ENCODE measurements at places on chromosomes 6 and 20.

GRCh38 chr20:52049001-52049731, 142.4 kb downstream of the ZFP64 start:
- DNase-seq, result no peak

DNA sequence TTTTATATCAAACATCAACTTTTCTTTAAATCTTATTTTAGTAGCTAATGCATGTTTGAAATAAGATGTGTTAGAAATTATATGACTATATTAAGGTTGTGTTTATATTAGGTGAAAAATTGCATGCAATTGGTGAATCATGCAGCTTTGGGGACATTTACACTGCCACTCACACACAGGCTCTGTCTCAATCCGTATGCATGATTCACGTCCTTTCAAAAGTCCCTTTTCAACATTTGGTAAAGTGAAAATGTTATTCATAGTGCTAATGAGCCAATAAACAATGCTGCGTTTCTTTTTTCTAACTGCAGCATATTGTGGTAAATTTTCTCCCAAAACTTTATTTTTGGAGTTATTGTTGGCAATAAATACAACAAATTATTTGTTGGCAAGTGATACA, 198.0 kb downstream of the FUT9 start:
- DNase-seq, result no peak

- DNase-seq, result peak; percentile 17
Observed at GRCh38 chr20:64232794-64233193, 22.8 kb upstream of the PCMTD2 start.

GRCh38 chr6:140671926-140672325, 1297.5 kb upstream of the CITED2 start:
- no peak for DNase-seq

- DNase-seq, result no peak
Observed at GRCh38 chr6:108741331-108741989, 106.8 kb upstream of the ARMC2 start.

- no peak for DNase-seq
Observed at GRCh38 chr6:35969646-35970045, 48.7 kb upstream of the SRPK1 start.

GRCh38 chr6:48474136-48474535, 363.1 kb upstream of the PTCHD4 start:
- no peak for DNase-seq

- DNase-seq, result peak; percentile 0
Observed at GRCh38 chr6:99822741-99823512, 171.1 kb downstream of the MCHR2 start.

GRCh38 chr6:168827586-168827871, 386.5 kb downstream of the SMOC2 start:
- no peak for DNase-seq

GRCh38 chr6:24931718-24932691, 3.8 kb downstream of the RIPOR2 start:
- no peak for DNase-seq

- DNase-seq, result peak; percentile 34
Observed at GRCh38 chr20:62860391-62860923, 1.2 kb downstream of the TCFL5 start.

- no peak for DNase-seq
Observed at GRCh38 chr6:21845018-21845417, 251.5 kb downstream of the SOX4 start.

DNA sequence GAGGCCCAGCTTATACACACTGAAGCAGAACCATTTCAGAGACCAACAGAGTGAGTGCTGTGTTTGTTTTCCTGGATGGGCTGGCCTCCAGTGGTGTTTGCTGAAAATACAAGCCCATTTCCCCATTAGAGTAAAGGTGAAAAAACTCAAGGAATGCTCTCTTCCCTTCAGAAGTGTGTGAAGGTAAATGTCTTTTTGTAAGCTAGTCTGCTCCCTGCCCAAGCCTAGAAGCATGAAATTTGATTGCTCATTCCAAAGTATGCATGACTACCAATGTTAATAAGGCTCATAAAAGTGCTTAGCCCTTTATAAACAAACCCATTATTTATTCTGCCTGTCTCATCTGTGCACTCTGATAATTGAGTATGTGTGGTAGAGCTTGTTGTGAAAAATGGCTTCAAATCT, 59.1 kb downstream of the ADGRF1 start:
- DNase-seq, result no peak

DNA sequence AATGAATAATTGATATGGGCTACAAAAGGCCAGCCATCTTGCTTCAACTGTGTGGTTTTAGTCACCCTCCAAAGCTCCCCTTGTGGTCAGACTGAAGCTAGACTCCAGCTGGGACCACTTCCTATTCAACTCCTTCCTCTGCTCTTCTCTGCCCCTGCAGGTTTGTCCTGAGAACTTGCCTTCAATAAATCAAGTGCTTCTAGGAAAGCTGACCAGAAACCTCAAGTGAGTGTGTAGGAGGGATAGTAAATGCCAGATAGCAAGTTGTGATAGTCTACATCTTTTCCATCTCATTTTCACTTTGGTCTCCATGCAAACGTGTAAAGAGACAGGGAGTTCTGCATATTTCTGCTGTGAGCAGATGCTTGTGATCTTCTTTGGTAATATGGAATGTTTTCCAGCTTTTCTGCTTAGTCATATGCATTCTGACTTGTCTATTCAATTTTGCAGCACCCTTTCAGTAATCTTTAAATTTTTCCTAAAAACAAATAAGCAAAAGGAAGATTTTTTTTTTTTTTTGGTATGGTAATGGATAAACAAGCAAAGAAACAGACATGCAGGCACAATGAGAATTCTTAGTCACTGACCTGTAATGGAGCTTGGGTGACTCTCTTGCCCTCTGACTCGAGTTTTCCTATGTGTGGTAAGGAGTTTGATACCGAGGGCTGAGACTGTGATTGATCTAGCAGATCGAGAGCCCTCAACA, 201.3 kb upstream of the BTBD3 start:
- DNase-seq, result peak; percentile 22

GRCh38 chr6:156710479-156710878, 66.7 kb upstream of the ARID1B start:
- DNase-seq, result no peak

GRCh38 chr6:92967362-92967761, 452.0 kb downstream of the EPHA7 start:
- DNase-seq, result no peak

DNA sequence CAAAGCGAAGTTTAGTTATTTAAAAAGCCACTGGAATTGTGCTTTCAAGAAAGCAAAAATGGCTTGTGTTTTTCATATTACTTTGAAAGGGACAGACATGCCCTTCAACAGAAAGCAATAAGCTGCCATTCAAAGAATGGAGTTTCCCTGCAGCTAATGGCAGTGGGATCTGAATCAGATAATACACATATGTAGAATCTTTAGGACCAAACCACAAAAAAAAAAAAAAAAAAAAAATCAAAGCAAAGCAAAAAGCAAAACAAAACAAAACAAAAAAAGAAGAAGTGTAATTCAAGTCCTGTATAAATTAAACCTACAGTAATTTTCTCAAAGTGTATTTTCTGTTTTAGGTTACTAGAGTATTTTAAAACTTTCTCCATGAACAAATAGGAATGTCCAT, 63.6 kb upstream of the ZNF217 start:
- DNase-seq, result no peak

DNA sequence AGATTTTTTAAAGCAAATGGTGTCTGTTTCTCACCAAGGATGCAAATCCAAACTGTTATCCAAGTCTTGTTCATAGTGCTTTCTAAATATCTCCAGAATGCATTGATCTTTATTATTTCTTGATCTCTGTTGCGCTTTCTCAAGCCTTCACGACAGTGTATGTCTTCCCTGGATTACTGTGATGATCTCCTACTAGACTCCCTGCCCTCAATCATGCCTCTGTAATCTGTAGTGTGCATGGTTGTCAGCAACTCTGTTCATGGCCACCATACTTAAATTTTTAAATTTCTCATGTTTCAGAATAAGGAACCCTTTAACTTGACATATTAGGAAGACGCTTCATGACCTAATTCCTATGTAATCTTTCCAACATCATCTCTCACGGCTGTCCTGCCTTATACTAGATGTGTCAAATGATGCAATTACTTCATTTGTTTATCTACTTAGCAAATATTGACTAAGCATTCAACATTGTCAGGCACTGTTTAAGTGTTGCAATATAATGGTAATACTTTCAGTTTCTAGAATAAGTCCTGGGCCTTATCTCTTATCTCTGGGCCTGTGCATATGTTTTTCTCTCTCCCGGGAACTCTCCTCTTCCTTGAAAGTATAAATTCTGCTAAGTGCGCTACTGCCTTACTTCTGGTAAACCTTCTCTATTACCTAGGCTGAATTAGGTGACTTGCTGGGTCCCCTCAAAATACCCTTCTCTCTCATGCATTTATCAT, 25.6 kb upstream of the AHI1 start:
- DNase-seq, result no peak

DNA sequence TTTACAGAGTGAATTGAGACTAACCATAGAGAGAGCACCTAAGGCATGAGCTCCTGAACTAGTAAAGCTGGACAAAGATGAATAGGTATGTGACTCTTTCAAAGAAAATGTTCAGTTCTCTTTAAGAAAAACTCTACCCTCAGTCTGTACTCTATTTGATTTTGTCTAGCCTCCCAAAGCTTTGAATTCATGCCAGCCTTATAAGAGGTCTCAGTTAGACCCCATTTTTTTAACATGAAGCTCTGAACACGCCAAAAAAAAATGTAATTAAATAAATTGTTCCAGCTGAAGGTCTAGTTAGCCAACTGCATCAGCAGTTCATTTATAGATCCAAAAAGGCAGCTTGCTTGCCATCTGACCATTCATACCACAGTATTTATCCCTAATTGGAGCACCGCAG, 71.6 kb downstream of the COL9A1 start:
- no peak for DNase-seq

DNA sequence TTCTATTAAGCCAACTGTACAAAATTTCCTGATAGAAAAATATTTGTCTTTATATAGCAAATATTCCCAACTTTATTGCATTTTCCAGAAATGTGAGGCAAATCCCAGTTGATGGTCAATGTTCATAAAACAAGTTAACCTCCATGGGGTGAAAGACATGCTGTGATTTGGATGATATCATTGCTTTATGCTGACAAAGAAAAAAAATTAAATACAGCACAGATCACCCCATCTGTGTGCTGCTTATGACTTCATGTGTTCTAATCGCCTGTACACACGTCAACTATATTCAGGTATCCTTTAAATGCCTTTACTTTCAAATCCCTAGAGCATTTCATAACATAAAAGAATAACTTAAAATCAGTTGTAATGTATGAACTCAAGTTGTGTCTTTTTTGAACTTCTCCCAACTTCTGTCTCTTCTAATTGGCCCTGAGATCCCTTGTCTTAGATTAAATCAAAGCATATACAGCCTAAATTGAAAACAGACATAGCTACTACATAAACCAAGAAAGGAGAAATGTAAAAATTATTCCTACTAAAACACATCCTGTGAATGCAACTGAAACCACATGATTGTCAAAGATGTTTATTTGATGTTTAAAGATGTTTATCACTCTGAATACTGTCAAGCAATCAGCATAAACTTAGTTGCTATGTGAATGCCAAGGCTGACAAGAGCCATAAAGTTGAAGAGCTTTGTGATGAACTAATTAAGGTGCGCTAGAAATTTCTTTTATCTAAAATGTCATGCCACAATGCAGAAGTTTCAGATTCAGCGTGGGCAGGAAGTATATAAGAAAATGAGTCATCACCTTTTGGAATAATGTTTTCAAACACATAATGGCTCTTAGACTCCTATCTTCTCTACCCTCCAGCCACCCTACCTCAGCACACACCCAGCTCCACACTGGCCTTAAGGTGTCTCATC, 68.7 kb downstream of the FILIP1 start:
- DNase-seq, result no peak

GRCh38 chr6:116314218-116314617, 34.5 kb upstream of the TSPYL1 start:
- DNase-seq, result no peak

- no peak for DNase-seq
Observed at GRCh38 chr6:162712694-162713093, 14.9 kb downstream of the PRKN start.

GRCh38 chr6:118203545-118203944, 296.5 kb downstream of the SLC35F1 start:
- no peak for DNase-seq

DNA sequence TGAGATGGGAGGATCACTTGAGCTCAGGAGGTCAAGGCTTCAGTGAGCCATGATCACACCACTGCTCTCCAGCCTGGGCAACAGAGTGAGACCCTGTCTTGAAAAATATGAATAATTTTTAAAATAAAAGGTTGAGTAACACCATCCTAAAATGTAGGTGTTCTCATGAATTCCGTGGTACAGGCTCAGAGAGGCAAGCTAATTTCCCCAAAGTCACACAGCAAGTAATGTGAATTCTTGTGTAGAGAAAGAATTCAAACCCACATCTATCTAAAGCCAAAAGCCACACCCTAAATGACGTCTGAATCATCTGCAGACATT, 80.5 kb downstream of the ZNF217 start:
- DNase-seq, result no peak

GRCh38 chr6:3490625-3490980, 33.8 kb upstream of the SLC22A23 start:
- DNase-seq, result no peak

DNA sequence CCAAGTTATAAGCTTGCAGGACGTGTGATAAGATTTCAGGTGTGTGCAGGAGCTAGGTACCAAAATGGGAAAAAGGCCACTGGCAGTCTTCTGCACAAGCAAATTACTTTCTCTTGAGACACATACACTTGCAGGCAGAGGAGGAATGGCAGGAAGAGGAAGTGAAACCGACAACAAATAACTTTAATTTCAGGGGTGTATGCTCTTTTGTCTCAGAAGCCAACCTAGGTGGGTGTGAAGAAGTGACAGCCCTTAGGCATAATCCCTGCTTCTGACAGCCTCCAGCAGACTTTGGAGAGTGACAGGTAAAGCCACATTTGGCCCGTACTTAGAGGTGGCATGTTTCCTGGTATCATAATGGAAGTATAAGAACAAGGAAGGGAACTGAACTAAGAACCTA, 118.8 kb upstream of the TRAF3IP2 start:
- no peak for DNase-seq

DNA sequence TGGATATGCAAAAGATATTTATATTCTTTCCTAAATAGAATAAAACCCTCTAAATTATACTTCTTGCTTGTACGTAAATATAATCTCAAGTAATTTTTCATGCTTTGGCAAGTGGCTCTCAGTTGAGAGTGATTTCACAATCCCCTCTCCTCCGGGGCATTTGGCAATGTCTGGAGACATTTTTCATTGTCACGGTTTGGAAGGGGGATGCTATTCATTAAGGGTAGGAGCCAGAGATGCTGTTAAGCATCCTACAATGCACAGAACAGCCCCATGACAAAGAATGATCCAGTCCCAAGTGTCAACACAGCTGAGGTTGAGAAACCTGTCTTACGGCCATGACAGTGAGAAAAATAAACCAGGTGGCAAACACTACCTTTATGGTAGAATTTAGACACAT, 75.7 kb downstream of the AGPAT4 start:
- no peak for DNase-seq

GRCh38 chr20:8223091-8223870, 91.2 kb downstream of the PLCB1 start:
- DNase-seq, result no peak

GRCh38 chr6:28496099-28496779, 19.4 kb downstream of the GPX6 start:
- DNase-seq, result no peak

All from hippocampal formation (tissue), 2 donors.